Activated CD4-positive, alpha-beta T cell treated with anti-CD3 and anti-CD28 coated beads, Interleukin-2, amount 50 U/mL, for 48 hours (primary cell): ENCODE measurements at places on chromosomes 12 and 14.
A peak's percentile ranks its signal among the peaks of the same experiment; 100 is the strongest.

DNA sequence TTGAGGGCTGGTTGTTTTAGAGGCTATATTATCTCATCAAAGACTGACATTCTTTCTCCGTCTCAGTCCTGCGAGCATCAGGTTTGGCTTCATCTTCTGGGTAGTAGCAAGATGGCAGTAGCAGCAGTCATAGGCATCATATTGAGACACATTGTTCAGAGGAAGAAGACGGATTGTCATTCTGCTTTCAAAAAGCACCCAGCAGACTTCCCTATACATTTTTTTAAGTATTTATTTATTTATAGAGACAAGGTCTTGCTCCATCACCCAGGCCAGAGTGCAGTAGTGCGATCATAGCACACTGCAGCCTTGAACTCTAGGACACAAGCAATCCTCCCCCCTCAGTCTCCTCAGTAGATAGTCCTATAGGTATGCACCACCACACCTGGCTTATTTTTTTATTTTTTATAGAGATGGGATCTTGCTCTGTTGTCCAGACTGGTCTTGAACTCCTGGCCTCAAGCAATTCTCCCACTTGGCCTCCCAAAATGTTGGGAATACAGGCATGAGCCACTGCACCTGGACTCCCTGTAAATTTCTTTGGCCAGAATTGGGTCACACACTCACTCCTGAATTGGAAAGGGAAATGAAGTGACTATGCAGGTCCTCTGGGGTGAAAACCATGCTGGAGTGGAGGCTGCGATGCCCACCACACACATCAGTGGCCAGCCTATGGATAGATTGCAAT is 125.4 kb downstream of the SLC38A6 start:
- no peak for DNase-seq

DNA sequence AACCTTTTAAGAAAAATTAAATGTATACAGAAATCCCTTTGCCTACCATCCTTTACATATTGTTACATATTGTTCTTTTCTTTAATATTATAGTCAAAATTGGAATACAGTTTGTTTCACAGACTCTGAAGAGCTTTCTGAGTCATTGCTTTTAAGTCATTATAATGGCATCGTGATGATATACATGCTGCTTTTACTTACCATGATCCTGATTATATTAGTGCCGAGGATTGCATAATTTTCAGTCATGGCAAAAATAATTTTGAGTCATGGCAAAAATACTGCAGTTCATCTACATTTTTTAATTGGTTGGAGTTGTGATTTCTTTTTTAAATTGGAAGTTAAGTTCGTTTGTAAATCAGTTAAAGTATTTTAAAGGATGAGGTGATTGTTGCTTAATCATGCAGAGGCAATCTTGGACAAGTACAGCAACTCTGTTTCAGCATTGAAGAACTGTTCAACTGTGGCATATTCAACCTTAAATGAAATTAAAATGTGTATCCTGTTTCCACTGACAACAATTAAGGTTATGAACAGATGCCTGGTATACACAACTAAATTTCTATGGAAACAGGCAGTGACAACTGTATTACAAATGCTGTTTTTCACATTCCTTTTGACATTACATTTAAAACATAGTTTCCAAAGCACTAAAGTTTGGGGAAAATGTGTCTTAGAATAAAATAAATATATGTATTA is 142.3 kb downstream of the PCNX1 start:
- no peak for DNase-seq

DNA sequence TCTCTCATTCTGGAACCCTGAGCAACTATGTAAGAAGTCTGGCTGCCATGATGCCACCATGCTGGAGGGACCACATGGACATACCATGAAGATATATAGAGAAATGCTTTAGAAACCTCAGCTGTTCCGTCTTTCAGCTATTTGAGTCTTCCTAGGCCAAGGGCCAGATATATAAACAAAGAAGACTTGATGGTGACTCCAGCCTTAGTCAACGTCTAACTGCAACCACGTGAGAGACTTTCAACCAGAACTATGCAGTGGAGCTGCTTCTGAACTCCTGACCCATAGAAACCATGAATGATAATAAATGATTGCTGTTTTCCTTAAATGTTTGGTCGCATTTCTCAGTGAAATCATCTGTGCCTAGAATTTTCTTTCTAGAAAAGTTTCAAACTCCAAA is 20.0 kb upstream of the KITLG start:
- DNase-seq: no peak

GRCh38 chr14:99663386-99664057 is 18.6 kb downstream of the HHIPL1 start:
- DNase-seq: no peak

DNA sequence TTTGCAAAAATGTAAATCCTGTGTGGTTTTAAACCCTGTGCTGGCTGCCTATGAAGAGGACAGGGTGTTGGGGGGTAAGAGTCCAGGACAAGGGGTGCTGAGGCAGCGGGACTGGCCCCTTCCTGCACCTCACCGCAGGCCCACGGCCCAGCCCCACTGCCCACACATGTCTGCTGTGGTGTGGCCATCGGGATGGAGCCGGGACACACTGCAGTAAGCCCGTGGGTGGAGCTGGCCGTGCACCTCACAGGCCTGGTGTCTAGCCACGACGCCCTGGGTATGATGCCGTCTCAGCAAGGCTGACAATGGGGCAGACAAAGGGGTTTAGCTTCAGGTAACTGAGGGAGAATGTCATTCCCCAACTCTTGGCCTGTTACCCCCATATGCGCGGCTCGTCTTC is 19.6 kb downstream of the AMN start:
- no peak for DNase-seq

DNA sequence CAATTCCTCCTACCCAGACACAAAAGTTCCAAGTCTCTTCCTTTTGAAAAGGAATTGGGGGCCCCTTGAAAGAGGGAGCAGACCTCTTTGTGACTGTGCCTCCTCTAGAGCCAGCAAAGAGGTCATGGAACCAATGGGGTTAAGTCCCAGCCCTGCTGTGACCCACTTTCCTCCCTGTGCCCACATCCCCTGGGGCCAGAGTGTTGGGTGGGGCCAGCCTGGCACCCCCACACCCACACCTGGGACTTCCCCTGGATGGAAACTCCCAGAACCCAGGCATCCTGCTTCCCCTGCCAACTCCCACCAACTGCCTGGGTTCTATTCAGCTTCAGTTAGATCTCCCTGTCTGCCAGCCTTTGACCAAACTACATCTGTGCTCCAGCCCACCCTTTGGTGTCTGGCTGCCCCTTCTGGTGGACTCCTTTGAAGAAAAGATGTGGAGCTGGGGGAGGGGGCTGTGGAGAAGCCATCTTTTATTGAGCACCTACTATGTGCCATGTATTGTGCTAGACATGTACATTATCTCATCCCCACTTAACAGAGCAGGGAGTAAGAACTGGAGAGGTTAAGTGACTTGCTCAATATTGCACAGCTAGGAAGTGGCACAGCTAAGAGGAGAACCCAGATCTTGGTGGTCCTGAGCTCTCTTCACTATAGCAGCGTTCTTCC is 4.6 kb upstream of the RARG start:
- DNase-seq: peak; percentile 66

DNA sequence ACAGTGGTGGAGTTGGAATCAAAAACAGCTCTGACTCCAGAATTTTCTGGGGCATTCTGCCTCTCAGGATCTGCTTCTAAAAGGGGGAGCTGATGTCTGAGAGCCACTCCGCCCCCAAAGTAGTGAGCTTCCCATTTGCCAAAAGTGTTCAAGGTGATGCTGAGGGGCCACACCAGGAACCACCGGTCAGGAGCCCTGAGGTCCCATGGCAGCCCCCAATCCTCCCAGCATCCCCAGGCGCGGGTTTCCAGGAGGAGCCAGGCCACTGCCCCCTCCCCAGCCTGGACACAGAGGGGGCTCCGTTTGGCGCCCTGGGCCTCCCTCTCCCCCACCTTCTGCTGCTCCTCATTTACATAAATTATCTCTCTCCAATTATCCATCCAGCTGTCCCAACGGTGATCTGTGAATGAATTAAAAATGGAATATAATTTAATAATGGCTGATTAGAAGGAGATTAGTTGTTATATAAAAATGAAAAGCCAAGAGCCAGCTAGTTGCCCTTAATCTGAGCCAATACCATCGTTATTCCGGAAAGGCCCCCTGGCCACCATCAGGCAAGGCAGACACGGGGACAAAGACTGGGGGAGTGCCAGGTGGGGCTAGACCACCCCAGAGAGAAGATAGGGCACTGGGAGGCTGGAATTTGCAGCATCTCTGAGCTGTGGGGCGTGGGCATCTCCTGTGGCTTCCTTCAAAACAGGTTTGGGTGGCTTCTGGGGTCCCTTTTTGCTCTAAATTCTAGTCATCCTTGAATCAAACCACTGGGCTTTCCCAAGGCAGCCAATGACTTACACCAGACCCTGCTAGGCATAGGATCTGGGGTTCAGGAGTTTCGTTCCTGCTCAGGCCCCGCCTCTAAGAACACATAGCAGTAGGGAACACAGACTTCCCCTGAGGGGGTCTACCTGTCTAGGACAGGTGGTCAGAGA is 19.7 kb upstream of the VSX2 start:
- DNase-seq: no peak

DNA sequence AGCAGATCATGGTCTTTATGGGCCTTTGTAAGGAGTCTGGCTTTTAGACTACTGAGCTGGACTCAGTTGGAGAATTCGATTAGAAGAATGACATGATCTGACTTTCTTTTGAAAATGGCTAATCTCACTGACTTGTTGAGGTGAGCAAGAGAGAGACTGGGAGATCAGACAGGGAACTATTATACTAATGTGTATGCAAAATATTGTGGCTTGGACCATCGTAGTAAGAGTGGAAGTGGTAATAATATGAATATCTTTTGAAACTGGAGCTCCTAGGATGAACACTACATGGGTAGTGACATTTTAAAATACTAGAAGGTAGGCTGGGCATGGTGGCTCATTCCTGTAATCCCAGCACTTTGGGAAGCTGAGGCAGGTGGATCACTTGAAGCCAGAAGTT is 56.2 kb upstream of the CCT2 start:
- DNase-seq: no peak

DNA sequence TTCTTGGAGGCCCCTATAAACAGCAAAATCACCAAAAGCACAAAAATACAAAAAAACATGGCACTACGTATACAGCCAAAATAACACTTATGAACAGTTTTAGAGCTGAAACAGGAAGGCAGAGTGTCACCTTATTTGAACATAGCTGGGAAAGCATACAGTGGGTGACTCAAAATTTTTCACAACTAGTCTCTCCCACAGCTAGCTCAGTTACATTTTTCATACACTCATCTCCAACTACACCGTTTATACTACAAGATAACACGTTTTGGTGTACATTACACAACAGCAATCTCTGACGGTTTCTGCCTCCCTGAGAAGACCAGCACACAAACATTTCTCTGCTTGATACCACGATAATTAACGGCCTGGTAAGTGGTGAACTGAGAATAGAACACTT is 2.9 kb downstream of the RAD52 start:
- DNase-seq: no peak

- DNase-seq: no peak
Observed at GRCh38 chr14:34376649-34377267, 85.3 kb downstream of the SPTSSA start.

DNA sequence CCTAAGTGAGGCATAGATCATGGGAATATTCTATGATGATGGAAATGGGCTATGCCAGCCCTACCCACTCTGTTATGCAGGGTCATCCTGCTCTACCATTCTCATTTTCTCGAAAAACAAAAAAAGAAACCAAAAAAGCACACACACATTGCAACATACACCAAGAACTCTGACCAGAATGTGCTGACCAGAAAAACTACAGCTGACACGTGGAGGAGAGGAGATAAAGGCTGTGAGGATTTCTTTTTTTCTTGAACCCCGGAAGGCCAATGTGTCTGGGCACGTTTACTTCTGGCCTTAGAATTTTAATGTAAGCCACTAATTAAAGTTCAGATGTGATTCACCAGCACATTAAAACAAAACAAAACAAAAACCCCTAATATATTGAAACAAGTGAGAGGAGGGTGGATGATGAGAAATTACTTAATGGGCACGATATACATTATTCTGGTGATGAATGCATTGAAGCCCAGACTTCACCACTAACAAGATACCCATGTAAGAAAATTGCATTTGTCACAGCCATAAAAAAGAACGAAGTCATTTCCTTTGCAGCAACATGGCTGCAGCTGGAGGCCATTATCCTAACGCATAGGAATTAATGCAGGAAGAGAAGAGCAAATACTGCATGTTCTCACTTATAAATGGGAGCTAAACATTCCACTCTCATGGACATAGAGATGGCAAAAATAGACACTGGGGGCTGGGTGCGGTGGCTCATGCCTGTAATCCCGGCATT is 66.3 kb upstream of the PLEKHG3 start:
- DNase-seq: no peak

DNA sequence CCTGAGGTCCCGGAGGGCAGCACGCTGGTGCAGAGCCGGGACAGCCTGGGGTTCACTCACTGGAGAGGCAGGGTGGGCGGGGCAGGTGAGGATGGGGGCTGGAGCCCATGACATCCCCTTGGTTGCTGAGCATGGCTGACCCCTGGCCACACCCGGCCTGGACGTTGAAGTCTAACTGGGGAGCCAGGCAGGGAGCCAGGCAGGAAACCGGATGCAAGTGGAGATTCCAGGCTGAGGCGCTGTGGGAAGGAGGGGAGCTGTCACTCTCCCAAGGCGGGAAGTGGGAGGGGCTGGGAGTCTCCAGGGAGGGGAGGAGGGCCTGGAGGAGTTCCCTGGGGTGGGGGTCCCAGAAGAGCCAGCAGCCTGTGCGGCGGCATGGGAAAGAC is 7.7 kb upstream of the INF2 start:
- no peak for DNase-seq

GRCh38 chr14:99001241-99001640 is 270.8 kb downstream of the BCL11B start:
- no peak for DNase-seq

GRCh38 chr12:12925388-12925787 is 26.6 kb downstream of the GPRC5D start:
- DNase-seq: no peak

- no peak for DNase-seq
Observed at GRCh38 chr12:9687228-9687627, 17.7 kb downstream of the CLEC2D start.

DNA sequence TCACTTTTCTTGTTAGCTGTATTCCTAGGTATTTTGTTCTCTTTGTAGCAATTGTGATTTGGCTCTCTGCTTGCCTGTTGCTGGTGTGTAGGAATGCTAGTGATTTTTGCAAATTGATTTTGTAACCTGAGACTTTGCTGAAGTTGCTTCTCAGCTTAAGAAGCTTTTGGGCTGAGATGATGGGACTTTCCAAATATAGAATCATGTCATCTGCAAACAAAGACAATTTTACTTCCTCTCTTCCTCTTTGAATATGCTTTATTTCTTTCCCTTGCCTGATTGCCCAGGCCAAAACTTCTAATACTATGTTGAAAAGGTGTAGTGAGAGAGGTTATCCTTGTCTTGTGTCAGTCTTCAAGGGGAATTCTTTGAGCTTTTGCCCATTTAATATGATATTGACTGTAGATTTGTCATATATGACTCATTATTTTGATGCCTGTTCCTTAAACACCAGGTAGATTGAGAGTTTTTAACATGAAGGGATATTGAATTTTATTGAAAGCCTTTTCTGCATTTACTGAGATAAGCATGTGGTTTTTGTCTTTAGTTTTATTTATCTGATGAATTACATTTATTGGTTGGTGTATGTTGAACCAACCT is 26.7 kb downstream of the CLECL1 start:
- no peak for DNase-seq
